ENCODE measurements at places on chromosomes 5 and 9.

DNA sequence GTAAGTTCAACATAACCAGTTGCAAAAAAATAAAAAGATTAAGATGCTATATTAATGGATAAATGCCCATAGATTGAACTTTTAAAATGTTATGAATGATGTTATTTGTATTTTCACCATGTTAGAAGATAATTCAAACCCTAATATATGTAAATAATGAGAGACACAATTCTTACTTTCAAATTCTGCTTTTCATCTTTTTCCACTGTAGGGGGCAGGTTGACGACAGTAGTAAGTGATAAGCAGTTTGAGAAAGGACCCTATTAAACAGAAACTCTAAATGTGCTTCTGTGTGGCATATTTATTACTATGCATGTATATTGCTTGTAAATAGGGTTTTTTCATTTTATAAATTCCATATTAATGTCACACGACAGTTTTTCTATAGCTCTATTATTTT is 591.1 kb downstream of the SEMA5A start:
- DNase-seq = no peak

- no peak for DNase-seq
Observed at GRCh38 chr5:69007163-69007562, 86.7 kb upstream of the SLC30A5 start.

GRCh38 chr9:132498531-132499210 is 83.7 kb upstream of the BARHL1 start:
- DNase-seq = no peak

- DNase-seq = peak; percentile 79
Observed at GRCh38 chr9:135215571-135216161, 128.2 kb downstream of the OLFM1 start.

- no peak for DNase-seq
Observed at GRCh38 chr9:93017621-93018020, 40.9 kb upstream of the SUSD3 start.

DNA sequence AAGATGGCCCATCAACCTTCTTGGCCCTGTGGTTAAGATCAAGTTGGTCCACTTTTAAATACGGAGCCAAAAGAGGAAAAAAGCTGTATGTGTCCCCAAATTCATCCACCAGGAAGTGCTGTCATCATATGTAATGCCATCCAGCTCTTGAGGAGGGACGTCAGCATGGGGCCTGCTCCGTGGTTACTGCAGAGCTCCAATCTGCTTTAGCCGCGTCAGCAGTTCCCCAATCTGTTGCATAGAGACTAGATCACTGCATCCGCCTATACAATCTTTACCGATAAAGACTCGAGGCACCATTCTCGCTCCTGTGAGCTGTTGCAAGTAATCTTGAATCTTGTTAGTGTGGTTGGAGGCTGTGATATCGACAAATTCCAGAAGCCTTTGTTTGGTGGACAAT is 65.7 kb downstream of the GABRA6 start:
- DNase-seq = no peak

GRCh38 chr9:75903785-75904360 is 13.4 kb downstream of the PCSK5 start:
- DNase-seq = no peak

GRCh38 chr5:35880156-35880555 is 23.5 kb downstream of the IL7R start:
- no peak for DNase-seq

- DNase-seq = no peak
Observed at GRCh38 chr5:169071-169727, 22.1 kb upstream of the LRRC14B start.

- no peak for DNase-seq
Observed at GRCh38 chr5:160747987-160748386, 104.0 kb downstream of the ATP10B start.

DNA sequence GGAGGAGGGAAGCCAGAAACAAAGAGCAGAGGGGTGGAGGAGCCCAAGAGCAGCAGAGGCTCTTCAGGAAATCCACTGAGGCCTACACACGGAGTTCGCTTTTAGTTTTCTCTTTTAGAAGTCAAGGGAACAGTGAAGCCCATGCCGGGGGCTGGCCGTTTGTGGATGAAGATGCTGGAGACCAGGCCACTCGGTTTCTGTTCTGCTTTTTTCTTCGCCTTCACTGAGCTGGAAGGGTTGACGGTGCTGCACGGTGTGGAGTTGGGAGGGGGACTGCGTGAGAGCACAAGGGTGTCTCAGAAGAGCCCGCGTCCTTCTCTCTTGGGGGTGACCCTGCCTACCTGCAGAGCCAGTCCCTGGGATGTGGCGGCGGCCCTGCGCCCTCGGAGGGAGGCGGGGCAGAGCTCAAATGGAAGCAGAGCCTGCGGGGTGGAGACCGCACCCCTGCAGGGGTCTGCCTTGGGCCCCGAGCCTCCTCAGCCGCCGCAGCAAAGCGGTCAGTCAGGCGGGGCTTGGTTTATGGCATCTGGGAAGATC is 68.5 kb upstream of the CACNA1B start:
- DNase-seq = no peak

DNA sequence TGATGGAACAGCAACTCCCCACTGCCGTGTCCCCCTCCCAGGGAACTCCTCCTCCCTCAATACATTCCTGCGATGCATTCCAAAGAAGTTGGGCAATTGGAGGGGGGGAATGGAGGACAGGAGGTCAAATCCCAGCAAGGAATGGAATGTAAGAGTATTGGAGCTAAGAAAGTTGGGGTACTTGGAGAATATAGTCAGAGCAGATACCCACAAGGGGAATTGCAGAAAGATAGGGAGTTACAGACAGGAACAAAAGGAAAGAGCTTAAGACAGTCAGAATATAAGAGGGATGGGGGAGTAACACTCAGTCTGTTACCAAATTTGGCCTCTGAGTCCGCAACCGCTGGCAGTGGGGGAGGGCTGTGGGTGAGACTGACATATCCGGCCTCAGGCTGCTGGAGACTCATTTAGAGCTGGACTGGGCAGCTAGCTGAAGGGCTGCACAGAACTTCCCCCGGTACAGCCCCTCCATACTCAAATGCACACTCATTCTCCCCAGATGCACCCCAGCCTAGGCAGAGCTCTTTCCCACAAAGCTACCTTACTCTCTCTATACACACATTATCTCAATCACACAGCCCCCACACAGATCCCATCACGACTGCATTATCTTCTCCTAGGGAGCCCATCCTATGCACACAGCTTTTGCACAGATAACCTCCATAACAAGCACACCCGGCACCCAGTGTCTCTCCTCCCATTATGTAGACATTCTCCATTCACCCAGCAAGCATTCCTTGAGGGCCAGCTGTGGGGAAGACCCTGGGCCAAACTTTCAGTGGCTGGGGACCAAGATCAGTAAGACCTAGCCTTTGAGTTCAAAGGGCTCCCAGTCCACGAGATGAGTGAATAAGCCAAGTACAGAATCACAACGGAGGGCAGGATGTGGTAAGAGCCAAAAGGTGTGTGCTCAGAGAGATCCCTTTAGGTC is 3.7 kb downstream of the TLN1 start:
- peak; percentile 41 for DNase-seq

DNA sequence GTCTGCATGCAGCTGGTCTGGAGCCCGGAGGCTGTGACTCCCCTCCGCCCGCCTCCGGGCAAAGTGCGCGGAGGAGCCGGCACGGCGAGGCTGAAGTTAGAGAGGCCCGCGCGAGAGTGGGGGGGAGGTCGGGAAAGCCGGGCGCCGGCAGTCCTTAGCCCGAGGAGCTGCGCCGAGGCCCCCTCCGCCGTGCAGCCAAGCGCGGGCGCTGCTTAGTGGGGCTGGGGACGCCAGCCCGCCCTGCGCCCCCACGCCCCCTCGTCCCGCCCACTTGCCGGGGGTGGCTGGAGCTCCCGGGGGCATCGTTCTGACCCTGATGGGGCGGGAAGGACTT is 403 bp downstream of the NINJ1 start:
- DNase-seq = peak; percentile 39

DNA sequence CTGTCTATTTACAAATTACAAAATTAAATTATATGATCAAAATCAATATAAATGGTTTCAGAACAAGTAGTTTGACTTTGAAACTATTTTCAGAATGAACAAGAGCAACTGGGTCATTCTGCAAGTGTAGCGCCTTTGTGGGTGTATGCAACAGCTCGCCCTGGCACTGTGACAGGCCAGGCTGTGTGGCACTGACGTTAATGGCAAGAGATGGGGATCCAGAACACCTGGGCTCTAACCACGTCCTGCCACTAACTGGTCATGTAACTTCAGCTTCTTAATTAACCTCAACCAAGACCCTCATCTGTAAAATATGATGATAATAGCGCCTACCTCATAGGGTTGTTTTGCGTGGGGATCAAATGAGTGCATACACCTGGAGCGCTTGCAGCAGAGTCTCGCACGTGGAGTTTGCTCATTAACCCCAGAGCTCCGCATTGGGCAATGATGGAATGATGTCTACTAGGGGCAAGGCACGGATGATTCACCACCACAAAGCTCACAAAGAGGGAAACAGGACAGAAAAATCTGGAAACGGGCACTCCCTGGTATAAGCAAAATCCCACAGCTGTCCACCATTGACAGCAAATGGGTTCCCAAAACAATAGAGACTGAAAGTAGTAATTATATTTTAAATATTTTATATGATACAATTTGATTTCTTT is 639.4 kb downstream of the SEMA5A start:
- no peak for DNase-seq

DNA sequence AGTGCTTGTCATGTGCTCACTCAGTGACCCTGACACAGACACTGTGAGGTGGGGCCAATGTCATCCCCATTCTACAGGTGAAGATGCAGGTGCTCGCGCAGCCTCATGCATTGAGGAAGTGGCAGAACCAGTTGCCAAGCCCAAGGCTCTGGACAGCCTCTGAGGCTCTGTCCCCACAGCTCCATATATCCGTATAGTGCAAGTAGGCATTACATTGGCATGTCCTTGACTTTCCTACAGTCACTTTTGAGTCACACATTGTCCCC is 58.8 kb upstream of the ANGPTL2 start:
- DNase-seq = no peak

DNA sequence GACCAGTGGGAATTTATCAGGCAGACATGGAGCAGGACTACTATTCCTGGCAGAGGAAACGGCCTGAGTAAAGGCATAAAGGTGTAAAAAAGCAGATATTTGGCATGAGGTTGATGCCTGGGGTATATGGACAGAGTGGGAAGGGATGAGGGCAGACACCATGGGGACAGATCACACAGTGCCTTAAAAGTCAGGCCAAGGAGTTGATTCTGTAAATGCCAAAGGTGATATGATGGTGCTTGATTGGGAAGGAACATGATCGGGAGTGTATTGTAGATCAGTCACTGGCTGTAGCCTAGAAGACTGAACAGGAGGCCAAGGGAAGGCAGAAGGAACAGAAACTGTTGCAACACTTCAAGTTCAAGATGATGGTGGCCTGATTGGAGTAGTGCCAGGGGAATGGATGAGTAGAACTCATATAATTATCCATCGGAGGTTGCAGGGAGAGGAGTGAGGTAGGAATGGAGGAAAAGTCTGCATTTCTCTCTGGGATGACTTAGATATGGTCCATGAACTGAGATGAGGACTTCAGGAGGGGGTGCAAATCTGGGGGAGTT is 594.3 kb upstream of the KLF4 start:
- no peak for DNase-seq

DNA sequence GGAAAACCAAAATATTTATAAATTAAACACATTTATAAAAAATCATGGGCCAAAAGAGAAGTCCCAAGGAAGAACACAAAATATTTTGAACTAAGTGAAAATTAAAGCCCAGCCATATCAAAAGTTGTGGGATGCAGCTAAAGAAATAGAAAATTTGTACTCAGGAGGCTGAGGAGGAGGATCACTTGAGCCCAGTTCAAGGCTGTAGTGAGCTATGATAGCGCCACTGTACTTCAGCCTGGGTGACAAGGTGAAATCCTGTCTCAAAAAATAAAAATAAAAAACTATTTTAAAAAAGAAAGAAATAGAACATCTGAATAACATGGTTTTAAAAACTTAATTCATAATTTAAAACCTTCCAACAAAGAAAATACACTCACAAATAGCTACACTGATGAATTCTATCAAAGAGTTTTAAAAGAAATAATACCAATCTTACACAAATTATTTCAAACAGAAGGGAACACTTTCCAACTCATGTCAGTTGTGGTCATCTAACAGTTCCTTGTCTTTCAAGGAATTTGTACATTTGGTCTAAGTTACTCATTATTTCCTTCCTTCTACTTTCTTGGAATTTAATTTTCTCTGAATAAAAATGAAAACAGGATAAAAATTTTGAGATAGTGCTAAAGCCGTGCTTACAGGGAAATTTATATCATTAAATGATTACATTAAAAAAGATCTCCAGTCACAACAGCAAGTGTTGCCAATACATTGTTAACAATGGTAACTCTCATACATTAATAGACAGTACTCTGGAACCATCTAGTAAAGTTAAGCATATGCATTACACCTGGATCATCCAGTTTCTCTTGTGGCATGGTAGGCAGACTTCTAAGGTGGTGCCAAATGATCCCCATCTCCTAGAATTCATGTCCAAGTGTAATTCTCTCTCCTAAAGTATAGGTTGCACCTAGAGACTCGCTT is 17.8 kb downstream of the PTBP3 start:
- no peak for DNase-seq

DNA sequence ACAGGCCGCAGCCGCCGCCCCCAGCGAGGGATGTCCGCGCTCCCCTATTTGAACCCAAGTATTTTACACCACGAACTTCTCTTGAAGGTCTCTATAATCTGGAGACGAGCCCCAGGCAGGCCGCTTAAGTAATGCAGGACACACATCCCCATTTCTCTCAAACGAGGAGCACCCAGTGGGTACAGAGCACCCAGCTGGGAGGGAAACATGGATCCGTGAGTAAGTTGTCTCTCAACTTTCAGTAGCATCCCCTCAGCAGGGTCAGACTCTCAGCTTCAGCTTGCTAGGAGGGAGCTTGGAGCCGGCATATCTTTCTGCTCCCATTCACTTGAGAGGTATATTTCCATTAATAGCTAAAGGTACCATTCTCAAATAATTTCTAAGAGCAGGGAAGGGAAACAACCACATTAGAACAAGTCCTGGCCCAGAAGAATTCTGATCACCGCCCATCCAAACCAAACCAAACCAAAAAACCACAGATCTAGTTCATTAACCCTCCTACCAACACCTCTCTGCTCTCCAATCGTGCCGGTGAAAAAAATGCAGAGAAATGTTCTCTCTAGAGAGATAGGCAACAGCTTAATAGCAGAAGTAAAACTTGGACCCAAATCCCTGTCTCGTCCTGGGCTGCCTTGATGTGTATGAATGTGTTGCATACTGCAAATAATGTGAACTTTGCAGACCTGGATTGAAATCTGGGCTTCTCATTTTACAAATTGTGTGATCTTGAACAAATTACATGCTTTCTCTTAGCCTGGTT is 910 bp downstream of the TDRD7 start:
- peak; percentile 12 for DNase-seq

GRCh38 chr5:149618581-149619248 is 37.4 kb downstream of the ARHGEF37 start:
- DNase-seq = peak; percentile 36

GRCh38 chr9:13436591-13436990 is 157.1 kb upstream of the MPDZ start:
- no peak for DNase-seq

GRCh38 chr9:73090214-73090613 is 61.5 kb upstream of the ANXA1 start:
- DNase-seq = no peak
